Hindlimb muscle (tissue), 1 donor: ENCODE measurements at places on chromosomes 13 and 19.

GRCh38 chr13:38350114-38350617, 515 bp downstream of the UFM1 start:
- peak; percentile 75 for DNase-seq

DNA sequence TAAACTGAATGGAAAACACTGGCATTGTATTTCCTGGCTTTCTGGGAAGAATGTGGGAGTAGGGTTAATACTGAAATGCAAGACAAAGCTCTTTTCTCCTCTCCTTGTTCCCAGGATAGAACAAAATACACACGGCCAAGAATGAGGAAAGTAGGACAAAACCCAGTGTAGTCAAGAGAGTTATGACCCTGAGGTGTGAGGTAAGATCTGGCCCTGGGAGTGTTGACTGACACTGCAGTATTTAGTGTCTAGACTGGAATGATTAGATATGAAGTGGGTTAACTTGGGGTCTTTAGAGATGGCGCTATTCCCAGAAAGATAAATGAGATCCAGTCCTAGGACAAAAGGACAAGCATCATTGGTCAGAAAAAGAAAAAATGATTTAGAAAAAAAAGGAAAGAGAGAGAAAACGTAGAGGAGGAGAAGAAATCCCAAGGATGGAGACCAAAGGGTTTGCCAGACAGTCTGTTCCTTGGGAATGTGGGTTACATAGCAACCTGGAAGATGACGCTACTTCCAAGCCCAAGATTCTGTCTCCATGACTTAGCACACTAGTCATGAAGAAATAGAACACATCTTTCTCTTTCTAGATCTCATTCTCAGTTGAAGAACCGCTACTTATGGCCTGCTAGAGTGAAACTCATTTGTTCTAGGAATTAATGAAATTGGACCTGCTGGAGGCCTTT, 543.6 kb upstream of the GPC6 start:
- DNase-seq = peak; percentile 15

DNA sequence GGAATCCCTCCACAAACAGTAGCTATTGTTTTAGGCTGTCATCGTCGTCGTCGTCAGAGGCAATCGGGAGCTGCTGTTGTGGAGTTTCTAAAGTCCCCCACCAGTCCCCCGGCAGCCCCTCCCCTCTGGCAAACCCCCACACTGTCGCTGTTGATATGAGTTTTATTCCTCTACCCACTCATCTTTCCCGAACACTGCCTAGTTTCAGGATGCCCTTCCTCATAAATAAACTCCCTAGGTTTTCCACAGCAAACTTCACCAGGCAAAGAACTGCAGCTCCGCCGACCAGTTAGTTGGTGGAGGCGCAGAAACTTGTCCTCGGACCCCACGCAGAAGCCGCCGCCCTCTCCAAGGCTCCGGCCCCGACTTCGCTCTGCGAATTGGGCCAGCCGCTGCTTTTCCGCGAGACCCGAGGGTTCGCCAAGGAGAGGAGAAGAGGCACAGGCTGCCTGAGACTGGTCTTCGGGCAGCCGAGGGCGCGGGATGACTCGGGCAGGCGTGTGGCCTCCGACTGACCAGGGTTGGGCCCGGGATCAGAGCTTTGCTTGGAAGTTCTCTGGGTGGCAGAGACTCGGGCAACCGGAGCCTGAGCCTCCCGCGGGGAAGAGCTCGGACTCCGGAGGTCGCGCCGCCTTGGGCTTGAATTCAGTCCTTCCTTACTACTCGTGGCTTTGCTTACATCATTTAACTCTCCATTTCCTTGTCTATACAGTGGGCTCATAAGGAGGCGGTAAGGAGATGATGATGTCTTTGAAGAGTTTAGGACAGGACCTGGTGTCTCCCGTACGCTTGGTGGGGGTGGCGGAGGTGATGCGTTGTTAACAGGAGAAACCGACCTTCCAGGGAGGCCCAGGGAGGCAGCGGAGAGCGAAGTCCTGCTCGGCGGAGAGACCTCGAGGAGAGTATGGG, 7.9 kb downstream of the PDX1 start:
- DNase-seq = no peak

DNA sequence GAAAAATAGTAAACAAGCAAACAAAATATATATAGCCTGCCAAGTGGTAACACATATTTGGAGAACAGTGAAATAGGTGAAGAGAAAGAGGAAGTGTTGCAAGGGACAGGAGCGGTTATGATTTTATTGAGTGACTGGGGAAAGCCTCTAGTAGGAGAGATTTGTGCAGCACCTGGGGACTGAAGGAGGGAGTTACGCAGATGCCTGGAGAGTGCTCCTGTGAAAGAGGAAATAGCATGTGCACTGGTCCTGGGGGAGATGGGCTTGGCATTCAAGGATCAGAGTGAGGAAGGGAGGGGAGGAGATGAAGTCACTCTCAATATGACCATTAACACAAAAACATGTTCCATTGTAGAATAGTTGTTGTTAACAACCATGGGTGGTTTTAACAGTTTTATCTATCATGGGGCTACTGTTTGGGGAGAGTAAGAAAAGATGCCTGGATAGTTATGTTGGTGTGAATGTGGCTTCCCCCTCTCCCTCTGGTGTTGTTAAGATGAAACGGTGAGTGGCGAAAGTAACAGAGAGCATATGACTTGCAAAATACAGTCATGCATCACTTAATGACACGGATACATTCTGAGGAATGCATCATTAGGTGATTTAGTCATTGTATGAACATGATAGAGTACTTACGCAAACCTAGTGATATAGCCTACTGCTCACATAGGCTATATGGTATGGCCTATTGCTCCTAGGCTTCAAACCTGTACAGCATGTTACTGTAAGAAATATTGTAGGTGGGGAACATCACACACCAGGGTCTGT, 251.7 kb upstream of the ARGLU1 start:
- DNase-seq = no peak

DNA sequence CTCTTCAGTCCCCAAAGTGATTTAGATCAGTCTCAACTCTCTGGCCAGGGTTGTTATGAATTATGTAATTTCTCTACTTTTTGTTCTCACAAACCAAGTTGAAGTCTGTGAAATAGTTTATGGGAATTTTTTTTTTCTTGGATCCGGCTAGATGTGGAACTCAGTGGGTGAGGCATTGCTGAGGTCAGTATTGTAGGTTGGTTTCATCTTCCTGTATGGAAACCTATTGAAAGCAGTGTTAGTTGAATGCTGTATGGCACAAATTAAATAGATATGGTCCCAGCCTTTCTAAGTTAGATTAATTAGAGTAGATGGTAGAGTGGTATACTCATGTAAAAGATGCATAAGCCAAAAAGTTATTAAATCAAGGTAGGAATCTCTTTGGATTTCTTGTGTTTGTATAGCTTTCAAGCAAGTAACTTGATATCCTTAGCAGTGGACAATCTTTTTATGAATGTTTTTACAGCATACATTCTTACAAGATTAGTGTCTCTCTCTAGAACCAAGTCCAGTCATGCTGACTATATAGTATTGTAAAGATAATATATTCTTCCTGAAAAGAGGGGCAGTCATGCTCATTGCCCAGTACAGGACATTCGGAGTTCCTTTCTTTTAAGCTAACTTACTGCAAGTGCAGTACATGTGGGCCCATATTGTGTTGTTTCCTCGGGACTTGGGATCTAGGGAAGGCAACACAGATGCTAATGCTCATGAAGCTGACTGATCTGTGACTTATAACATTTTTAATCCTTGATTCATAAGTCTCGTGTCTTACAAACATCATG, 2541.1 kb downstream of the PCDH9 start:
- no peak for DNase-seq

GRCh38 chr19:53810187-53810546, 13.9 kb downstream of the NLRP12 start:
- no peak for DNase-seq

DNA sequence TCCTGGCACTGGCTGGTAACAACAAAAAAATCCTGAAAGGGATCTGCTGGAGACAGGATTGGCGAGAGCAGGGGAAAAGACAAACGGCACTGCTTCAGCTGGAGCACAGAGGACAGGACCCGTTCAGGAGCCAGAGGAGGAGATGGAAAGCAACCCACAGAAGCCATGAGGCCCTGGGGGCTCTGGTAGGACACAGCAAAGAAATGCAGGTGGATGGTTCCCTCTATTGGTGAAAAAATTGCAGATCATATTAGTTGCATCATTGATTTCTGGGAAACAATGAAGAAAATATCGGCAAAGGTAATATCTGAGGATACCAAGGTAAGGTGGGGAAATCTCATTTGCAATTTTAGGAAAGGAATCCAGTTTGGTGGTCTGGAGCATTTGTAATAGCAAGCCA, 25.7 kb upstream of the TPP2 start:
- no peak for DNase-seq

DNA sequence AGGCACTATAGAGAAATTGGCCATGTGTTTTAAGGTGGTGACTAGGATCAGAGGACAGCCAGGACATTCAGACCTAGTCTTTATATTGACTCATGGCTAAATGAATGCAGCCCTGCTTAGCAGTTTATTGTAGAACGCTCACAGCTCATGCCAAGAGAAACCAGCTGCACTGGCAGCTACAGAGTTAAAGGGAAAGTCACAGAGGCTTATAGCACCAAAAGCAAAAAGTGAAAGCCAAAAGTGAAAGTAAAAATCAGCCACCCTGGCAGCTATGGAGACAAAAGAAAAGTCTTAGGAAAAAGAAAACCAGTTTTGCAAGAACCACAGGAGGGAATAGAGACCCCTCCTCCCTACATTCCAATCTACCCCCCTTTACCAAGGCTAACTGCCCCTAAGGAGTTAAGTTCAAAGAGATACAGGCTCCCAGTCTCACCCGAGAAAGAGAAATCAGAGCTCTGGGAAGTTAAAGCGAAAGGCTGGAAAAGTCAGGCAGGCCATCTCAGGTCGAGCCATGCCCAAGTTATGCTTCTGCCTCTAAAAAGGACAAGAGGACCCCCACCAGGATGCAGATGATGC, 99.0 kb downstream of the ZNF429 start:
- peak; percentile 58 for DNase-seq

DNA sequence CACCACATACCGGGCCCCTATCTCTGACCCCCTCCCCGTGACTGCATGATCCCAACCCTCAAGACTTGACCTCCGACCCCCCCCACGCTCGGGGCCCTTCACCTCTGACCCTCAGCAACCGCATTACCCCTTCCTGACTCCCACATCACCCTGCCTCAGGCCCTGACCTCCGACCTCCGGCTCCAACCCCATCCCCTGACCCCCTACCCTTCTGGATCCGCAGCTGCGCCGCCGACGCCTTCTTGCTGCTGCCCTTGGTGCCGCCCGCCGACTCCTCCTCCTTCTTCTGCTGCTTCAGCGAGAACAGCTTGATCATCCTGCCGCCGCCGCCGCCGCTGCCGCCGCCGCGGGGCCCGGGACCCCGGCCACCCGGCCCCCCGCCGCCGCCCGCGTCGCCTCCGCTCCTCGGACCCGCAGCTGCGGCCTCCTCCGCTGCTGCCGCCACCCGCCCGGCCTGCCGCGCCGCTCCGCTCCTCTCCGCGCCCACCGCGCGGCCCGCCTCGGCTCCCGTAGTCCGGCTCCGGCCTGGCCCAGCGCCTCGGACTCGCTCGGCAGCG, at the start of gene UBE2M:
Gene UBE2M, minus strand, starts transcription at position 546 of the 557 bp plus-strand sequence. Its CDS starts 230 bp downstream, at position 316.
- no peak for DNase-seq

GRCh38 chr19:2194513-2195078, 30.9 kb downstream of the DOT1L start:
- DNase-seq = no peak

GRCh38 chr19:14473978-14474578, 1.1 kb downstream of the PTGER1 start:
- DNase-seq = no peak

- DNase-seq = no peak
These were observed 7.1 kb upstream of the ICAM3 start for GRCh38 chr19:10346509-10346908.

- no peak for DNase-seq
These were observed 20.7 kb upstream of the NLRP12 start for GRCh38 chr19:53844849-53845246.

DNA sequence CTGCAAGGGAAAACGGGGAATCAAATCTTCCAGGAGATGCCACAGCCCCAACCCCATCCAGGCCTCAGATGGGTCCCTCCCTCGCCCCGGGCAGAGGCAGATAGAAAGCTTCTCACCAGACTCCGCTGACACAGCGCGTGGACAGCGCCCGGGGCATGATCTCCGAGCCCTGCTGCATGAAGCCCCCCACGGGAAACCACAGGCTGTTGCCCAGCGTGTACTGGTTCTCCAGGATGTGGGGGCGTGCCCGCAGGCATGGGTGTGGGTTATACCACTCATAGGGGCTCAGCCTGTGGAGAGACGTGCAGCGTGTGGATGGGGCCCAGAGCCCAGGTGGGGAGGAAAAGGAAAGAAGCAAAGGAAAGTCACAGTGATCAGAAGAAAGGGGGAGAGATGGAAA, 27.2 kb upstream of the ATP1A3 start:
- no peak for DNase-seq

- no peak for DNase-seq
These were observed 253.6 kb upstream of the DACH1 start for GRCh38 chr13:72120632-72121031.

GRCh38 chr19:1252821-1253513, 4.6 kb downstream of the MIDN start:
- DNase-seq = peak; percentile 68

GRCh38 chr13:113458253-113459065, 5.2 kb upstream of the ADPRHL1 start:
- no peak for DNase-seq

- DNase-seq = no peak
These were observed 27.2 kb upstream of the CALM3 start for GRCh38 chr19:46573679-46574498.

GRCh38 chr13:32407854-32408253, 20.1 kb downstream of the N4BP2L1 start:
- DNase-seq = no peak

GRCh38 chr19:7988307-7988706, 17.1 kb downstream of the ELAVL1 start:
- no peak for DNase-seq

DNA sequence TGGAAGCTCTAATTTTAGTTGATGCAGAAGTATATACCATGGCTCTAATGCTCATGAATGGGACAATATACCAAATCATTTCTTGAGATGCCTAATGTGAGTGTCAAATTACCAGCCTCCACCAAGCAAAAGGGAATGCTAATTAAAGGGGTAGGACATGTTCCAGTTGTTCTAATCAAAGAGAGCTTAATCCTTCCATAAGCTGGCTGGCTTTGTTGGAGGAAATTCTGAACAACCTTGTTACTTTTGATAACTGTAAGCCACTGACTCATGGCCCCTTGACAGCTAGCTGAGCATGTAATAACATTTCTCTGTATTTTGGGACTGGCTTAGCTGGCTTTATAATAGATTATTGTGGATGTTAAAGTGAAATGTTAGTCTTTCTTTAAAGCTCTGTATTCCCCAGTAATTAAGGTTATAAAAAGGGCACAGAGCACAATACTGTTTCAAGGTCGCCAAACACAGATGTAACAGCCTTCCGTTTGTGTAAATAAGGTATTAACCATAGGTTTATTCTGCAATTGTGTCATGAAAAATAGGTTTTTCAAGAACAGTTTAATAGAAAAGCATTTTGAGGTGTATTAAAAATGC, 1194.0 kb downstream of the PCDH9 start:
- DNase-seq = no peak

- DNase-seq = no peak
These were observed 174.6 kb downstream of the ITGBL1 start for GRCh38 chr13:101626925-101627555.

DNA sequence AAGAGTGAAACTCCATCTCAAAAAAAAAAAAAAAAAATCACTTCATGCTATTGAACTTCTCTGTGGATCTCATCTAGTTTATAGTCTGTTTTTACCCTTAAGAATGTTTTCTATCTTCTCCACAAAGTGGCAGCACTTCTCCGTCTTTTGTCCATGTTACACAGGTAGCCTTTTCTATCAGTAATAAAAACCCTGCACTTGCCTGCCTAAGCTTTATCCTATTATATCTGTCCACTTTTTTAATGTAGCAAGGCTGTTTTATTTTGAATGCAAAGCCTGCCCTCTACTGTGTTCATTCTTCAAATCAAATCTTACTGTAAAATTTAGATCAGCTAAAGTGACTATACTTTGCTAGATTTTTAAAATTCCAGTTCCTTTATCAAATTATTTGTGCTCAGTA, 124.0 kb downstream of the STOML3 start:
- DNase-seq = no peak
